ENCODE measurements at places on chromosomes 11 and 22.

- no peak for DNase-seq
These were observed 90.4 kb upstream of the PARVA start for GRCh38 chr11:12287009-12287373.

DNA sequence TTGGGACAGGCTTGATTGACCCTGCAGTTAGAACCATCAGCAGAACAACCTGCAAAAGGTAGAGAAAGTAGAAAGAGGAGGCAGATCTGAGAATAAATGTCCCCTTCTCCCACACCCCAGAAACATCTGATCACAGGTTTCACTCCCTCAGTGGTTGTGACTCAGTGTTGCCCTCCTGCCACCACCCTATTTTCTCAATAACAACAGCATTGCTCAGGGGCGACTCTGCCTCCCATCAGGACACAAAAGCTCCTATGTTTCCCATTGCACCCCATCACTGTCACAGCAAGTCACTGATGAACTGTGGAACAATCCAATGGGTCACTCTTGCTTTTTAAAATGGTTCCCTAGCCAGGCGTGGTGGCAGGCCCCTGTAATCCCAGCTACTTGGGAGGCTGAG, 110.2 kb downstream of the RASSF10 start:
- DNase-seq, result no peak

- no peak for DNase-seq
These were observed 31.3 kb downstream of the B3GAT1 start for GRCh38 chr11:134380785-134381184.

- no peak for DNase-seq
These were observed 11.3 kb downstream of the PTPN5 start for GRCh38 chr11:18780329-18780728.

GRCh38 chr11:126575849-126576248, 220.4 kb downstream of the ST3GAL4 start:
- DNase-seq, result no peak

GRCh38 chr11:134346976-134347350, 15.2 kb downstream of the GLB1L2 start:
- DNase-seq, result no peak

GRCh38 chr11:112279901-112280267, 19.2 kb upstream of the PLET1 start:
- peak; percentile 83 for DNase-seq

- no peak for DNase-seq
These were observed 32.1 kb upstream of the ACR start for GRCh38 chr22:50705851-50706351.

DNA sequence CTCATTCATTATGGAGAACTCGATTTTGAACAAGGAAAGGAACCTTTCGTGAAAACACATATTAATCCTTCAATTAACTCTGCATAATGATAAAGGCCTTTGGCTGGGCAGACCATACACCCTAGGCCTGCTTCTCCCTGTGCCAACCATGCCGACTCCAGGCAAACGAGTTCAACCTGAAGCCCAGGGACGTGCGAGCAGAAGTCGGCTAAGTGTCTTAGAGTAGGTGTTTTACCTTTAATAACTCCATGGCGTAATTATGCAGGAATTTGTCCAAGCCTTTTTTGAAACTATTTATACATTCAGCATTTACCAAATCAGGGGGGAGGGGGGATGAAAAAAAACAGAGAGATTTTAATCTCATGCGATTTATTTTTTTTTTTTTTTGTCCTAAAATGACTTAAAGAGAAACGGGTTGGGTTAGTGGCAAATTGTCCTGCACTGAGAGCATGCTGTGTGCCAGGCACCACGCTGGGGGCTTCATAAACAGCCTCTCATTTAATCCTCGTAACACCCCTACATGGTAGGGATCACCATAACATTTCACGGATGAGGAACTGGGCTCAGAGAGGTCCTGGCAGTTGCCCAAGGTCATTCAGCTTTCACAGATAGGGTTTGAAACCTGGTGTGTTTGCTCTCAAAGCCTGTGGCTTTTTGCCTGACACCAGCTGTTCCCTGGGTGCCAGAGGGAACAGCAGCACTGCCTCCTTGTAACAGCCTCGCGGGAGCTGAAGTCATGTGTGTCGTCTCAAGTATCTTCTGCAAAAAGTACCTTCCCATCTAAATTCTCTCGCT, 423.9 kb downstream of the MN1 start:
- DNase-seq, result no peak

GRCh38 chr11:13341026-13341425, 63.4 kb downstream of the BMAL1 start:
- no peak for DNase-seq

GRCh38 chr11:17159441-17159840, 48.3 kb downstream of the PIK3C2A start:
- DNase-seq, result no peak

DNA sequence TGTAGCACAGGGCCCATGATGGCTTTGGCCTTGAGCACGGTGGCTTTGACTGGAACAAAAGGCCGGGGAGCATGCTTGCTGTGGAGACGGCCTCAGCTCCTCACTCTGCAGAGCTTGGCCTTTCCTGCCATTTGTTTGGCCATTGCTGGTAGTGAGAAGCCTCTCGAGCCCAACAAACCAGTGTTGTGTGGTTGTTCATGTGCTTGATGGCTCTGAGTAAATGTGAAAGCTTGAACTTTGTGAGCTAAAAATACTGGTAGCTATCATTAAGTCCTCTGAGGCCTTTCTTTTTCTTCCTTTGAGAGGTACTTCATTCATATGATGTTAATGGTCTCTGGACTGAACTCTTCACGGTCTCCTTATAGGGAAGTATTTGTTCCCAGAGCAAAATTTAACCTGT, 39.6 kb downstream of the NAT10 start:
- no peak for DNase-seq

DNA sequence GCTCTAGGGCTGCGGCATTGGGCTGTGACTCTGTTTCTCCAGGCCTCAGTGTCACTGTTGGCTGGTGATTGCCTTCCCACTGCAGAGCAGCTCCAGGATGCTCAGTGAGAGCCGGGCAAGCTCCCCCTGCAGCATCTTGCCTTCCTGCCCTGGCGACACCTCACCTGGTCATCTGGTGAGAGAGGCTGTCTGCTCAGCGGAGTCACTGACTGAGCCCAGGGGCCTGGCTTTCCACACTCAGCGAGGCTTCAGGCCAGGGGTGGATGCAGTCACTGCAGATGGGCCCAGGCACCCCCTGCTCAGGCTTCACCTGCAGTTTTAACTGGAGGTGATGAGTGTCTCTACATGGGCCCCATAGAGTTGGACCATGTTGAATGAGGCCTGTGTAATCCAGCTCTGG, 136.8 kb downstream of the CACNA1I start:
- DNase-seq, result no peak

DNA sequence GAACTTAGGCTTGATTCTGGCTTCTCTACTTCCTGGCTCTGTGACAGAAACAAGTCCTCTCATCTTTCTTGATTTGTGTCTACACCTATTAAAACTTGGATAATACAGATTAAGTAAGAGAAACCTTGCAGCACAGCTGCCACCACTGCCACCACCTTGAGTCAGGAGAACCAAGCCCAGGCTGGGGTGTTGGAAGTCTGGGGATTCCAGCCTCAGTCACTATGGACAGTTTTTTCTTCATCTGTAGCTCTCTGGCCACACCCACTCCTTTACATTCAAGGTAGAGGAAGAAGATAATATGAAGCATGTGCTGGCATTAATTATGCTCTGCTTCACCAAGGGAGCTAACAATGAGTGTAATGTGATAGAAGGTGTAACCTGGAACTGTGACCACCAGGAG, 75.7 kb downstream of the RELT start:
- no peak for DNase-seq

DNA sequence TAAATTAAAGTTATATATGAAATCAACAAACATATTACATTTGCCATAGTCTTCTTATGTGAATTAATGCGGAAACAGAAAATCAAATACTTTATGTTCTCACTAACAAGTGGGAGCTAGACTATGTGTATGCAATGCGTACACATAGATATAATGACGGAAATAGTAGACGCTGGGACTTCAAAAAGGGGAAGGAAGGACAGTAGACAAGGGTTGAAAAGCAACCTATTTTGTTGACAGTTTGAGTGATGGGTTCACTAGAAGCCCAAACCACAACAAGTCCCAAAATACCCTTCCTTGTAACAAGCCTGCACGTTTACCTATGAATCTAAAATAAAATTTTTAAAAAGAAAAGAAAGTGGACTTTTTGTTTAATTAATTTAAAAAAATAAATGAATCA, 430.8 kb upstream of the CNTN5 start:
- no peak for DNase-seq

GRCh38 chr11:72446929-72447769, 12.8 kb upstream of the CLPB start:
- DNase-seq, result no peak

GRCh38 chr22:29253561-29254285, 14.1 kb downstream of the RHBDD3 start:
- no peak for DNase-seq

DNA sequence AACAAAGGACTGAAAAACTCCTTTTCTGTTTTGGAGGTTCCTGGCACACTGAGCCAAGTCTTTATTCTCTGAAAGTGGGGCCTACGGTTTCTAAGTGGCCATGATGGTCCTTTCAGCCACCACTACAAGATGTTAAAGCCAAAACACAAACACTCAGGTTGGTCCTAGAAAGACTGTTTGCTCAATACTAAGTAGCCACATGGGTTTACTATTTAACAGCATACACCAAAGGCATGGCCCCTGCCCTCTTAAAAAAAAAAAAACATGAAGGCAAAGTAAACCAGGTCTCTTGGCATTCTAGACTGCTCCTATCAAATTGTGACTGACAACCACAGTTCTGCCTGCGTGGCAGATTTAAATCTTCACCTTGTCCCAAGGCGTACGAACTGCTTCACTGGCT, 123.6 kb upstream of the BID start:
- DNase-seq, result no peak

DNA sequence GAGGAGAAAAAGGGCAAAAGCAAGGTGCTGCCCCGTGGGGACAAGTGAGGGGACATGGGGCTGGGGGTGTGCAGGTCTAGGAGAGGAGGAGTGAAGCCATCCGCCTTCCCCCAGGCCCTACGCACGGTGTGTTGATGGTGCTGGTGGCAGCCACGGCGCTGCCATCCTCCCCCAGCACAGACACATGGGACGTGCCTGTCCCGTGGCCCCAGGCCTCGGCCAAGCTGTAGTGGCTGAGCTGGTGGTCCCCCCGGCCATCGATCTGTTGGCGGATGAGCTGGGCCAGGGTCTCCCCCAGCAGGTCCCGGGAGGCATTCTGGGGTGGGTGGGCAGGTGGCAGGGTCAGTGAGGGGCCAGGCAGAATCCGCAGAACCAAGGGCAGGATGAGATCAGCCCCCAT, 18.9 kb downstream of the GGT5 start:
- no peak for DNase-seq

GRCh38 chr11:8253566-8253965, 10.1 kb downstream of the LMO1 start:
- no peak for DNase-seq

DNA sequence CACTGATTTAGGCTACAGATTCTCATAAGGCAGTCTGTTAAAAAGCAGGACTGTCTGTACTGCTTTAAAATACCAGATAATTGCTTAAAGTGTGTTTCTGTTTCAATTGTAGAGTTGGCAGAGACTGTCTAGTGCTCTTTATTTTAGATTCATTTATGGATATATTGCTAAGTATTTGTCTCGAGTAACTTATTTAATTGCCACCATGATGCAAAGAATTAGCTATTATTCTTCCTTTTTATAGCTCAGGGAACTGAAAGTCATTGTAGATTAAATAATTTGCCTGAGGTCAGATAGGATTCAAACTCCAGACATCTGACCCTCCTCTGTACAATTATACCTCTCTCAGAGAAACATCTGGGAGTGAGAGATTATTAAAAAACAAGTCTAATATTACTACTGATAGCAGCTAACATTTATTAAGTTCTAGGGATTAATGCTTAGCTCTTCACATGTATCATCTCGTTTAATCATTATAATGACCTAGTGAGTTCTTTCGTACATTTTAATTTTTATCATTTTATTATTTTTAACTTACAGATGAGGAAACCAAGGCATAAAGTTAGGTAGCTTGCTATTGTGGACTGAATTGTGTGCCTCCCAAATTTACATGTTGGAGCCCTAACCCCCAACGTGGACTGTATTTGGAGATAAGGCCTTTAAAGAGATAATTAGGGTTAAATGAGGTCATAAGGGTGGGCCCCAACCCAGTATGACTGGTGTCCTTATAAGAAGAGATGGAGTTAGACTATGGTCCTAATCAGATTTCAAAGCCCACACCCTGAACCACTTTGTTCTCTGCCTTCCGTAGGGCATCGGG, 19.7 kb upstream of the RAG2 start:
- DNase-seq, result no peak

DNA sequence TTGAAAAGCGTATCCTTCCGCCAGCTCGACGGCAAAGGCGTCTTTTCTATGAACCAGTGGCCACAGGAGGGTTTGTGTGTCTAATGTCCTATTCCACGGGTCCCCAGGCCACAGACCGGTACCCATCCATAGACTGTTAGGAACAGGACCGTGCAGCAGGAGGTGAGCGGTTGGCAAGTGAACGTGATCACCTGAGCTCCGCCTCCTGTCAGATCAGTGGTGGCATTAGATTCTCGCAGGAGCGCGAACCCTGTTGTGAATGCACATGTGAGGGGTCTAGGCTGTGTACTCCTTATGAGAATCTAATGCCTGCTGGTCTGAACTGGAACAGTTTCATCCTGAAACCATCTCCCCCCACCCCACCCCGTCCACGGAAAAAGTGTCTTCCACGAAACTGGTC, 62.7 kb upstream of the KCNQ1OT1 start:
- DNase-seq, result peak; percentile 1

GRCh38 chr11:65713212-65713969, 1.3 kb downstream of the KAT5 start:
- no peak for DNase-seq

DNA sequence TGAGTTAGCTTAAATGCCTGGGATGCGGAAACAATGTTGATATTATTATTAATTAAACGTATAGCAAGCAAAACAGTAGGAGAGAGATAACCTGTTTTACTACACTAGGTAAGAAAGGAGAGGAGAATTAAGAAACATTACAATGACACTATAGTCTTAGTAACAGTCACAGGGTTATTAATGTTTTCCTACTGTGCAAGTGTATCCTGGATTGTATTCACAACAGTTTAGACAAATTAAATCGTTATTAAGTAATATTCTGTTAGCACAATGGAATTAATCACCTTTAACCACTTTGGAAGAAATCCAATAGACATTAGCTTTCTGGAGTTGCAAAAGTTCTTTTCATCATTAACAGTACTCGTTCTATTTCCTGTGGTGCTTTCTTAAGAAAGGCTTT, 3.4 kb downstream of the FAM181B start:
- no peak for DNase-seq

DNA sequence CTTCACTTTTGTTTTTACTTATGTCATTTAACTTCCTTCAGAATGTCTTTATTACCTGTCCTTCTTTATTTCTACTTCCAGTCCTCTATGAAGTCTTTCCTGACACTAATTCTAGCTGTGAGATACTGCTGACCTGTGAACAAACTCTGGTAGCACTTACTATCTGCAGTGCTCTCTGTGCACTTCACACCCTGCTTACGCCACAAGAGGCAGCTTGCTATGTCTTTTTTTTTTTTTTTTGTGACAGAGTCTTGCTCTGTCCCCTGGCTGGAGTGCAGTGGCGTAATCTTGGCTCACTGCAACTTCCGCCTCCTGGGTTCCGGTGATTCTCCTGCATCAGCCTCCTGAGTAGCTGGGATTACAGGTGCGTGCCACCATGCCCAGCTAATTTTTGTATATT, 10.7 kb downstream of the STIM1 start:
- DNase-seq, result no peak
